ENCODE measurements at places on chromosomes 3 and 15.

DNA sequence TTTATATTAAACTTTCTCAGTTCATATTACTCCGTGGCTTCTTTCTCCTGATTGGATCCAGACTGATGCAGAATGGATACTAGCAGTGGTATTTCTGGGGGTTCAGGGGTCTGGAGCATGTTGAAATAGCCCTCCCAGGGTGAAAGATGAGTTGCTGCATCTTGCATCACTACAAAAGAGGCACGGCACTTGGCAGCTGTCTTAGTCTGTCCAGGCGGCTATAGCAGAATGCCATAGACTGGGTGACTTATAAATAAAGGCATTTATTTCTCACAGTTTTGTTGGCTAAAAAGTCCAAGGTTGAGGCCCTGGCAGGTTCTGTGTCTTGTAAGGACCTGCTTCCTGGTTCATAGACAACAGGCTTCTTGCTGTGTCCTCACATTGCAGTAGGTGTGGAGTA, 660 bp upstream of the BCL2L10 start:
- DNase-seq = no peak

DNA sequence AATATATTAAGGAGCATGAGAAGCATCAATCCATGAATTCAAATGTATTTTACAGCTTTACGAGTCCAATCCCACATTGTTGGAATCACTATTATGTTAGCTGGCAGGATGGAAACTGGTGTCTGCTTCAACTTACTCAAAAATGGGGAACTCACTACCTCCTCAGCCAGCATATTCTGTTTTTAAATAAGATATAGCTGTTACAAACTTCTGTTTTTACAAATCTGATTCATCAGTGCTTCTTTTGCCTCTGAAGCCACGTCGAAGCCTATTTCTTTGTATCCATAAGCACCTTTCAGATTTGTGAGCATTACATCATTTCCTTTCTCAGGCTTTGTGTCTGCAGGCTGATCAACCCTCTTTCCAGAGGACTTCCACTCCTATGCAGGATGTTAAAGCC, 105.9 kb downstream of the TPRG1 start:
- no peak for DNase-seq

- no peak for DNase-seq
Observed at GRCh38 chr3:169602482-169602881, 61.0 kb downstream of the MECOM start.

GRCh38 chr15:97992823-97993222, 32.3 kb downstream of the ARRDC4 start:
- DNase-seq = no peak

Measured in GM18507 (cell line).